ENCODE measurements at places on chromosomes 13 and 19.

- DNase-seq: no peak
Observed at GRCh38 chr13:41271456-41272285, 8.3 kb upstream of the MTRF1 start.

GRCh38 chr19:46365561-46365960, 18.7 kb downstream of the PPP5C start:
- no peak for DNase-seq

- peak; percentile 42 for DNase-seq
Observed at GRCh38 chr13:94419304-94419924, 60.1 kb downstream of the DCT start.

DNA sequence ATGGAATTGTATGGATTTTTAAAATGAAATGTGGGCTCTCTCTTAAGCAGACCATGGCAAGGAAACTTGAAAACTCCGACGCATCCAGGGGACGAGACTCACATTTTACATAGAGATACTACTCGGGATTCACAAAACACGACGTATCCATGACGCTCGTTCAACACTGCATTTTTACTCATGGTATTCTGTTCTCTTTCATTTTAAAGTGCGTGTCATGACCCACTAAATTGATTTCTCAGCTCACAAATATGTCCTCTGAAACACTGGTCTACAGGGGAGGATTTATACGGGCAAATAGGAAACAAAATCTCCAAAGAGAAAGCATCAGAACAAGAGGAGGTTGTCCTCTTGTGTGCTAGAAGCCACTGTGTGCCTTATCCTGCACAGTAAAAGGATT, 523.5 kb downstream of the MYO16 start:
- DNase-seq: no peak

DNA sequence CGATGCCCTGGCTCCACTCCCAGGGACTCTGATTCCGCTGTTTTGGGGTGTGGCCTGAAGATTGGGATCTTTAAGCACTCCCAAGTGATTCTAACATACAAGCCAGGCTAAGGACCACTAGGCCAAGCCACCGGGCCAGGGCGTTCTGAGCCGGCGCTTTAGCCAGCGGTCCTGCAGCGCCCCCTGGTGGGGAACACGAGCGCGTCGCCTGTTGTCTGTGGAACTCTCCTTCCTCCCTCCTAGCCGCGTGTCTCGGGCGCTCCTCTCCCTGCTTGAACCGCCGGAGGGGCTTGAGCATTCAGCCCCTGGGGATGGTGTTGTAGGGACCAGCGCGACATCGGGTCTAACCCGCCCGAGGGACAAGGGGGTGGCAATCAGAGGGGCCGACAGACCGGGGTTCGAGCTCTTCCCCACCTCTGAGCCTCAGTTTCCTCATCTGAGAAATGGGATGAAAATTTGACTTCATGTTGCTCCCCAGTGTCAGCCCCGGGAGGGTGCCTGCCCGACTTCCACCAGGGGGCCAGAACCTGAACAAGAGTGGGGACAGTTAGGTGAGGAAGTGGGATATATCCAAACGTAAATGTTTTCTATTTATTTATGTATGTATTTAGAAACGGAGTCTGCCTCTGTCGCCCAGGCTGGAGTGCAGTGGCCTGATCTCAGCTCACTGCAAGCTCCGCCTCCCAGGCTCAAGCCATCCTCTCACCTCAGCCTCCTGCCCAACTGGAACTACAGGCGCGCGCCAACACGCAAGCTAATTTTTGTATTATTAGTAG, 18.0 kb upstream of the PNMA8B start:
- DNase-seq: peak; percentile 59

DNA sequence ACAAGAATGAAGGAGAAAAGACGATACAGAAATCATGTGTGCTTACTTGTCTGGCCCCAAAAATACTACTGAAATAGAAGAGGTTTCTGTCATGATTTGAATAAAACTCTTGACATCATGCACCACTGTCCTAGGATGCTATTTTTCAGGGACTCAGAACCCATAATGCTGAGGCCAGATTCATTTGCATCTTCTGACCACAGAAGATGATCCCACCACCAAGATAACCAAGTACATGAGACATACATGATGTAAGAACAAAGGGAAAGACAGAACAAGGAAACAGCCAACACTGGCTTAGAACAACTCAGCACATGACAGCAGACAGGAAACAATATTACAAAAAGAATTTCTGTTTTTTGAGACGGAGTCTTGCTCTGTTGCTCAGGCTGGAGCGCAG, 2.5 kb downstream of the ZNF552 start:
- DNase-seq: no peak

DNA sequence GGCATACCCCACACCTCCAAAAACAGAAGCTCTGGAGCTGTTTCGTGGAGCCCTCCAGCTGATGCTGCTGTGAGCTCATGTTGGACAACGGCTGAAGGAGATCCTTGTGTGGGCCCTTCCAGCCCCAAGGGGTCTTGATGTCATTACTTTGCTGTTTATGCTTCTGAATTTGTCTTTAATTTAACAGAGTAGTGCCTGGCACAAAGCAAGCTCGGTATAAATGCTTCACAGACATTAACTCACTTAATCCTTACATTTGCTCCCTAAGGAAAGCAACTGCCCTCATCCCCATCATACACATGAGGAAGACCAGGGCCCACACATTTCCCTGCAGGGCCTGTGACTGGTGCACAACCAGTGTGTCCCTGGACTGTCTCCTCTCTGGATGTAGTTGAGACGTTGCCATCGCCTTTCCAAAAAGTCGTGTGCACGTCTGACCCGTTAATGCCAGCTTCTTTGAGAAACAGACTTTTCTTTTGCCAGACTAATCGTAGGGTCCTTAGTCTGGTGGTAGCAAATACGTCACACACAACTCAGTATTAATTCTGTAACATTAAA, 7.6 kb downstream of the COL4A1 start:
- no peak for DNase-seq

GRCh38 chr13:40445557-40445990, 220.9 kb downstream of the FOXO1 start:
- no peak for DNase-seq

GRCh38 chr13:31485183-31485582, 254.1 kb upstream of the RXFP2 start:
- peak; percentile 65 for DNase-seq

DNA sequence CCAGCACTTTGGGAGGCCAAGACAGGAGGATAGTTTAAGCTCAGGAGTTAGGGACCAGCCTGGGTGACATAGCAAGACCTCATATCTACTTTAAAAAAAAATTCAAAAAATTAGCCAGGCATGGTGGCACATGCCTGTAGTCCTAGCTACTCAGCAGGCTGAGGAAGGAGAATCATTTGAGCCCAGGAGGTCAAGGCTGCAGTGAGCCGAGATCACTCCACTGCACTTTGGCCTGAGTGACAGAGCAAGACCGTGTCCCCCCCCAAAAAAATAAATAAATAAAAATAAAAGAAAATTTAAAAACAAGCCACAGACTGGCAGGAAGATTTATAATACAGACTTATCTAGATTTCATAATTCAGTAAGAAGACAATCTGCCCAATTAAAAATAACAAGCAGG, 14.8 kb downstream of the PSPC1 start:
- no peak for DNase-seq

DNA sequence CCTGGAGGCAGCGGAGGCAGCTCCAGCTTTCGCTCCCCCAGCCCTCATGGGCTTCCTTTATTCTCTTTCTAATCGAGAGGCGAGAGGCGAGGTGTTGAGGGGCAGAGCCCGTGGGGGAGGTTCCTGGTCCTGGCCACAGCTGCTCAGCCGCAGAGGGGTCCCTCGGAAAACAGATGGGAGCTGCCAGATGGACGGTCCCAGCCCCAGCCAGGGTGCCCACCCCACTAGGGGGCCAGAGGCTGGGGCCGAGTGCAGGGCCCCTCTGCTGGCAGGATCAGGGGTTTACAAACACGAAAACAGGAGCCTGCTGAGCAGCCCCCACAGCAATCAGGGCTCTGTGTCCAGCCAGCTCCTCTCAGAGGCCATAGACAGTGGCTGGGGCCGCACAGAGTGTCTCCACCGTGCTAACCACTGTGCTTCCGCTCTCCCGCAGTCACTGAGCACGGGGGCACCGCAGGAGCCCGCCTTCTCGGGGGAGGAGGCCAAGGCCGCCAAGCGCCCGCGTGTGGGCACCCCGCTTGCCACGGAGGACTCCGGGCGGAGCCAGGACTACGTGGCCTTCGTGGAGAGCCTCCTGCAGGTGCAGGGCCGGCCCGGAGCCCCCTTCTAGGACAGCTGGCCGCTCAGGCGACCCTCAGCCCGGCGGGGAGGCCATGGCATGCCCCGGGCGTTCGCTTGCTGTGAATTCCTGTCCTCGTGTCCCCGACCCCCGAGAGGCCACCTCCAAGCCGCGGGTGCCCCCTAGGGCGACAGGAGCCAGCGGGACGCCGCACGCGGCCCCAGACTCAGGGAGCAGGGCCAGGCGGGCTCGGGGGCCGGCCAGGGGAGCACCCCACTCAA, 182.2 kb downstream of the KDM4B start:
- DNase-seq: no peak

- no peak for DNase-seq
Observed at GRCh38 chr19:54062643-54063042, 1.1 kb downstream of the VSTM1 start.

- no peak for DNase-seq
Observed at GRCh38 chr13:107548338-107548737, 667.0 kb downstream of the LIG4 start.

GRCh38 chr19:28736528-28736927, 476.4 kb downstream of the UQCRFS1 start:
- DNase-seq: no peak

- DNase-seq: peak; percentile 43
Observed at GRCh38 chr13:110758195-110758805, 44.8 kb downstream of the ING1 start.

GRCh38 chr19:49952479-49952836, 8.5 kb downstream of the SIGLEC11 start:
- no peak for DNase-seq

- DNase-seq: no peak
Observed at GRCh38 chr13:97296740-97297139, 74.6 kb downstream of the MBNL2 start.

- DNase-seq: no peak
Observed at GRCh38 chr19:47560999-47561398, 11.9 kb downstream of the ZNF541 start.

- DNase-seq: no peak
Observed at GRCh38 chr13:51621602-51622001, 37.3 kb downstream of the WDFY2 start.

DNA sequence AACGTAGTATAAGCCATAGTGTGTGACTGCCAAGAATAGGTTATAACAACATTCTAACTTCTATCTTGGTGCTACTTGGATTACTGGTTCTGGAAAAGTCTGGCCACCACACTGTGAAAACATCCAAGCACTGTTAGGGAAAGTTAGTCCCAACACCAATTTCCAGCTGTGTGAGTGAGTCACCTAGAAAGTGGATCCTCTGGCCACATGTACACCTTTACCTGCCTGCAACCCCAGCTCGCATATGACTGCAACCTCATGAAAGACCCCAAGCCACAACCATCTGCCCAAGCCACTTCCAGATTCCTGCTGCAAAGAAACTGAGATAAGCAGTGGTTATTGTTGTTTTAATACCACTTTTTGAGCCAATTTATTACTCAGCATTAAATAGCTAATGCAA, 404.5 kb downstream of the KCTD12 start:
- no peak for DNase-seq

DNA sequence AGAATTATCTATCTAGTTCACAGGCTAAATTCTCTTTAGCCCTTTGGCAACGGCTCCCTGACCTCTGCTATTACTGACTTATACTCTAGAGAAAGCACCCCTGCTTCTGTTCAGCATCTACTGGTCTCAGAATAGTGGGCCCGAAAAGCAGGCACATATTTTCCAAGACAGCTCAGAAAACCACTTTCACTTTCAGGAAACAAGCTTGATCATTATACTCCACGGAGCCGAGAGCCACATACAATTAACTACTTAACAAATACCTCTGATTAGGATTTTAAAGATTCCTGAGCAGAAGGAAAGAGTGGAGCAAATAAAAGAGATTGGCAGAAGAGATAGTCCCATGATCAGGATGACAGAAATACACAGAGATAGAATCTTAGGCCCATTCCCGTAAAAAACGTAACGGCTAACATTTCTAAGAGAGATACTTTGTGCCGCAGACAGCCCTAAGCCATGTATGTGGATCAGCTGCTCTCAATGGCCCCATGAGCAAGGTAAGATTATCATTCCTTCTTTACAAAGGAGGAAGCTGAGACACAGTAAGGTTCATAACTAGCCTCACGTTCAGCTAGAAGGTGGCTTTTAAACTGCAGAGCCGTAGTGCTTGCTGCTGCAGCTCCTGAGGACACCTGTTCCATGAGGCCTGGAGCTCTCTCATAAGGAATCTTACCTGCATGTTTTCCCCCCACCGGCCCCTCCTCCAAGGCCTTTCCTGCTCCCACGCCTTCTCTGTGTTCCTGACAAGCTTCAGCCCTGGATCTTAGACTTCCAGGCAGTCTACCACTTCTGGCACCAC, 227.2 kb downstream of the FOXO1 start:
- DNase-seq: peak; percentile 43

GRCh38 chr13:99407906-99408702, 93.2 kb upstream of the TM9SF2 start:
- no peak for DNase-seq

- DNase-seq: no peak
Observed at GRCh38 chr13:34708566-34709313, 233.3 kb upstream of the NBEA start.

GRCh38 chr13:56988543-56988942, 152.2 kb upstream of the PRR20A start:
- DNase-seq: no peak

DNA sequence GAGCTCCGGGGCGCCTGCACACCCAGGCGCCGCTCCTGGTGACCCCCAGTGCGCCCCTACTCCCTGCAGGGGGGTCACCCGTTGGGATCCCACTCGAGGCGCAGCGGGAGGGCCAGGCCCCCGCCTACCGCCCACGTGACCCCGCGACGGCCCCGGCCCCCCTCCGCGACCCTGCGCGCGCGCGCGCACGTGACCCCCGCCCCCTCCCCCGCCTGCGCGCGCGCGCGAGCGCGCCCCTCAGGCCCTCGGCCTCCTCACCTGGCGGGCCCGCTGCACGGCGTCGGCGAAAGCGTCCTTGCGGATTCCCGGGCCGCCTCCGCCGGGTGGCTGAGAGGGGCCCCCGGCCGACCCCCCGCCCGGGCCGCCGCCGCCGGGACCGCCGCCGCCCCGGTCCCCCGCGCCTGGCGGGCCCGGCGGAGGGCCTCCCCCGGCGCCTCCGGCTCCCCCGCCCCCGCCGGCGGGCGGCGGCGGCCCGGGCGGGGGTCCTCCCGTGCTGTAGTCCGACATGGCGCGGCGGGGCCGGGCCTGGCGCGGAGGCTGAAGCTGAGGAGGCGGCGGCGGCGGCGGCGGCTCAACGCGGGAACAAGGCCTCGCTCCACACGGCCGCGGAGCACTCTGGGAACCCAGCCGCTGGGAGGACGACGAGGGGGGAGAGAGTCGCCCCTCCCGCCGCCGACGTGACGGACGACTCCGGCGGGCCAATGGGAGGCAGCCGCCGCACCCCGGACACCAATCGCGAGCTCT, at the start of gene KHSRP:
Gene KHSRP, minus strand, starts transcription at position 617 of the 744 bp plus-strand sequence. Its CDS starts 110 bp downstream, at position 507.
- no peak for DNase-seq

- DNase-seq: peak; percentile 99
Observed at GRCh38 chr13:109256866-109257760, 529.3 kb downstream of the IRS2 start.

All from fibroblast of gingiva (primary cell).